ENCODE measurements at places on chromosomes 16 and 17.

GRCh38 chr17:2238432-2239169 is 65.0 kb downstream of the SMG6 start:
- DNase-seq, result no peak

GRCh38 chr17:9767432-9767991 is 23.9 kb downstream of the DHRS7C start:
- DNase-seq, result no peak

DNA sequence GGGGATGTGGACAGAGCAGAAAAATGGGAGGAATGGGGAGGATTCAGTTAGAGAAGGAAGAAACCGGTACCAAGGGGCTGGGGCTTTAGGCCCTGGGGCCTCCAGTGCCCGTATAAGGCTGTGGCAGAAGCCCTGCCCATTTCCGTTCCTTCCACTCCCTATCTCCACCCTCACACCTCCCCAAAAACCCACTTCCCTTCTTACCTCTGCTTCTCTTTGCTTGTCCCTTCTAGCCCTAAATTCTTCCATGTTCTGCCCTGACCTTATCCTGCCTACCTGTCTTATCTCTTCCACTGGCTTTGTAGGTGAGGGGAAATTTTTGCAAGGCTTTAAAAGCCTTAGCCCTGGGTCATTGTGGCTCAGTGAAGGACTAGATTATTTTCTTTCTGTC is 4.1 kb downstream of the RNF167 start:
- no peak for DNase-seq

DNA sequence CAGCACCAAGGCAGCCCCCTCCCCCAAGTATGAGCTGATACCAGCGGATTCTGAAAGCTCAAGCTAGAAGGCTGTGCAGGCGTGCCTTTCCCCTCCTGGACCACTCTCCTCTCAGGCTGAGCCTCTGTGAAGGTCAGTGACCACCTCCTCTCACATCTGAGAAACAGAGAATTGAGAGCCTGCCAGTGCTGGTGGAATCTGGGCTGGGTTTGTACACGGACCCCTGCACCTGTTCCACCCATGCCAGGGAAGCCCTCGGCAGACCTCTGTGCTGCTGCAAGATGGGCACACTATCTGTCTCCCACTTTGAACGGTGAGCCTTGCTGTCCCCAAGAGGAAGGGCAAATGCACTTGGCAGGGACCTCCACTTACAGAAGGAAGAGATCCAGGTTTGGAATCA is 54.7 kb upstream of the SDK2 start:
- no peak for DNase-seq

- no peak for DNase-seq
Measured at GRCh38 chr17:40460968-40461731, 17.9 kb downstream of the IGFBP4 start.
